ENCODE measurements at places on chromosomes 1 and 21.

DNA sequence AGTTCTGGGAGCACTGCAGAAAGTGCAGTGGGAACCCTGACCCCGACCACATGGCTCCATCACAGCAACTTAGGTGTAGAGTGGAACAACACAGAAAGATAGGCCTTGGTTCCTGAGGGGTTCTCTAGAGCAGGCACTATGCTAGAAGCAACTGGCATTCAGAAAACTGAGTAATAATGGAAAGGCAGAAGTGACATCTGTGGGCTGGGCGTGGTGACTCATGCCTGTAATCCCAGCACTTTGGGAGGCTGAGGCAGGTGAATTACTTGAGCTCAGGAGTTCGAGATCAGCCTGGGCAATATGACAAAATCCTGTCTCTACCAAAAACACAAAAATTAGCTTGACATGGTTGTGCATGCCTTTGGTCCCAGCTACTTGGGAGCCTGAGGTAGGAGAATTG, 5.3 kb downstream of the MRPS15 start:
- no peak for DNase-seq

DNA sequence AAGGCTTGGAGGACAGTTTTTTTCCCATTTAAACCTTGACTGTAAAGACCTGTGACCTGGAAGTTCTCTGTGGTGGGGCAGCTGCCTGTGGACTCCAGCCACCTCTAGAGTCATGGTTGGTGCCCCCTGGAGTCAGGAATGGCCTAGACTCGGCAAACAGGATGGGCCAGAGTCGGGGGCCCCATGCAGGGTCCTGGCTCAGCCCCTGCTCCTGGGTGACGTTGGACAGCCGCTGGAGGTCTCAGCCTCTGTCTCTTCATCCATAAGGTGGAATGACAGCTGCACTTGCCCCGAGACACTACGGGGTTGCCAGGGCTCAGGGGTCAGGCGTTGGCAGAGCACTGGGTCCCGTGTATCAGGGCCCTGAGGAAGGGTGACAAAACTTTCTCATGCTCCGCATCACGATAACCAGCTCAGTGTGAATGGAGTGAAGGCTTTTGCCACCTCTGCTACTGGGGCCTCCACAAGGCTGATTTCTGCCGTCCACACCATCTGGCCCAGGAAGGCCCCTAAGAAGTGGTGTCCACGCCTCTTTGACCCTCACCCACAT, 58.5 kb upstream of the TTC34 start:
- DNase-seq: no peak

DNA sequence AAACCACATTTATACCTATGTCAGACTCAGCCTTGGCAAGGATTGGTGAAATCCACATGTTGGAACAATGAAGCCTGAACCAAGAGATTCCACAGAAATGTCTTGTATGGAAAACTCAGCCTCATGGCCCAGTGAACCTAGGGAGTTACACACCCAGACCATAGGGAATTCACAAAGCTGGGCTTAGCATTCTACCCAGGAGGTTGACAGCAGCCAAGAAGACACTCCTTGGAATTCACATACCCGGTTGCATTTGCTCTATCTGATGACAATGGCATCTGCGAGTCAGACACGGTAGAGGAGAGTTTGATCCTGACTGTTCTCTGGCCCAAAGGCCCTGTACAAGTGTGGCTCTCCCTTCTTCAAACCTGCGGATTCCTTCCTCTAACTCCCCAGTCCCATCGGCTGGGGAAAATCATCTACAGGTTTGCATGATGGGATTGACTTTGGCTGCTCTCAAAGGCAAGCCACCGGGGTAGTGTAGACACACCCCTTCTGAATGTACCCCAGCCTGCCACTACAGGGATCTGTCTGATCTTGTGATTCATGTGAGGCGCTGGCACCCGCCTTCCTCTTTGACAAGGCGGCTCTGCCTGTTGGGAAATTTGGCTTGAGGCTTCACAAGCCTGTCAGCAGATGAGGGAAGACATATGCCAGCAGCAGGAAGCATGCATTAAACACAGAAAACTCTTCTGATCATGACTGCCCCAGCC, 297.3 kb upstream of the KAZN start:
- DNase-seq: no peak

GRCh38 chr1:63802109-63802508, 28.3 kb downstream of the ROR1 start:
- DNase-seq: no peak

GRCh38 chr1:59994302-59995198, 68.0 kb upstream of the CYP2J2 start:
- peak; percentile 99 for DNase-seq

DNA sequence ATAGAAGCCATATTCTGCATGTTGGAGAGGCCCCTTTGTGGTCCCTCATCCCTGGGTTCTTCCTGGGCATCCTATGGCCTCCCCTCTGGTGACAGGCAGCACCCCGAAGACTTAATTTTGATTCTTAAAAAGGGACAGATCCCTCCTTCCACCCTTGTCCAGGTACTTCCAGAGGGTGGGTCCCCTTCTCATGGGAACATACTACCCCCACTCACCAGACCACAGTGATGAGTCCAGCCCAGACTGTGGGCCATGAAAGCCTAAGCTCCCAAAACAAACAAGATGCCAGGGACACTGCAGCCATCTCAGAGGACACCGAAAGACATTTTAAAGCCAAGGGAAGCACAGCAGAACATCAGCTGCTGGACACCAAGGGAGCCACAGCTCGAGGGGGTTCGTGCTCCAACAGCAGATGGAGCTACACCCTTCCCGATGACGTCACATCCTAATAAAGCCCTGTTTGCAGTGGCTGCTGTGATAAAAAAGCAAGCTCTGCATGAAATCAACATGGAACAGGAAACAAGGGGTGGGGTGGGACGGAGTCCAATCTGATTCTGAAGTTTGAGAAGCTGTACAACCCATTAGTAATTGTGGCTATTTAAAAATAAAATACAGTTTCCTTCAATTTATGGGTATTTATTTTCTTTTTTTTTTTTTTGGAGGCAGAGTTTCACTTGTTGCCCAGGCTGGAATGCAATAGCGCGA, 32.4 kb downstream of the GNB1 start:
- peak; percentile 83 for DNase-seq

DNA sequence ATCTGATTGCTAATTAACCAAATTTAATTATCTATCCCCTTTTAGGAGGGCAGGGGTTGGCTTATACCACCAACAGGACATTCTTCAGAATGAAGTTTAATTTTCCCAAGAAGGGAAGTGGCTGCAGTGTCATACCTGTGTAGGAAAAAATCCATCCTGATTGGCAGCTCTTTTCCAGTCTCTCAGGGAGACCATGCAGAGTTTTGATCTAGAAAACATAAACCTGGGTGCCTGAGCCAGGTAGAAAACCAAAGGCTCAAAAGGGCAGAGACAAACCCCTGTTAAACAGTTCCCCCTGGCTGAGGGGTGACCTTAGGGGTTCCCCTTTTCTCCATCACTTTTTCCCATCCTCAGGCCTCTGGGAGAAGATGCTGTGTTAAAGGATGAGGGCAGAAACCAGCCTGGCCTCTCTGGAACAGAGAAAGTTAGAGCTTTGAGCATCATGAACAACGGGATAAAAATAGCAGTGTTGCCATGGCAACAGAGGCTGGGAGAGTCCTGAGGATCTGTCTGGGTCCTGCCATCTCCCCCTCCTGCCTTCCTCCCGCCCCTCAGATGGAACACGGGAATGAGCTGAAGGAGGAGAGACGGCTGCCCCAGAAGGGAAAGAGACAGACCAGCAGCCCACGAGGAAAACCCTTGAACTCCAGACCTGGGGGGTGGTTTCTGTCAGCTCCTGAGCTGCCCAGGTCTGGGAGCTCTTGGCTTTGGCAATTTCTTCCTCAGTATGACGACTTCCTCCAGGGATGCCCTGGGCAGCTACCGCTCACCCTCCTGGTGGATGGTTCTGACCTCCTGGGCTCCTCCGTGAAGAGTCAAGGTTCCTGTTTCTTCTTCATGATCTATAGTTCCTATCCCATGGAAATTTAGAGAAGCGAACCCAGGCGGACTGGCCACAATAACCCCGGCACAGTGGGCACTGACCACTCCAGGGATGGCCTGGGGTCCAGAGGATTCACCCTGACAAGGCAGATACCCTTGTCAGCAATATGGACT, 14.0 kb upstream of the LEMD1 start:
- DNase-seq: no peak

- no peak for DNase-seq
Observed at GRCh38 chr1:2137257-2138121, 57.1 kb downstream of the FAAP20 start.

DNA sequence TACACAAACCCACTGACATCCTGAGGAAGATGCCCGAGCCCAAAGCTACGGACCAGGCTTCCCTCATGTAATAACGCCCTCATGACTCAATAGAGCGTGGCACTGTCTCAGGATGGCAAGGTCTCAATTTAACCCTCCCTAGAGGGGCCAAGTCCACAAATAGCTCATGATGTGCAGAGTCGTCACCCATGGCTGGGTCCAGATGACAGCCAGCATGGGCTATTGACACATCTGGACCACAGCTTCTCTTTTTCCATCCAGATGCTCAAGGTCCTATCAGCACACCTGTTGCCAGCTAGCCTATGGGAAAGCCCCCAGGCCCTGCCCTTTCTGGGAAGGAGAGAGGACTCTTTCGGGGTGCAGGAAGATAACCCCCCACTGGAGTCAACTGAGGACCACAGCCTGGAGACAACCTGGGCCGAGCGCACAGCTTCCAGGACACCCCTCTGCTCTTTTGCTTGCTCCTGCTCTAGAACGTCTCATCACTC, 2.8 kb downstream of the LAPTM5 start:
- no peak for DNase-seq

DNA sequence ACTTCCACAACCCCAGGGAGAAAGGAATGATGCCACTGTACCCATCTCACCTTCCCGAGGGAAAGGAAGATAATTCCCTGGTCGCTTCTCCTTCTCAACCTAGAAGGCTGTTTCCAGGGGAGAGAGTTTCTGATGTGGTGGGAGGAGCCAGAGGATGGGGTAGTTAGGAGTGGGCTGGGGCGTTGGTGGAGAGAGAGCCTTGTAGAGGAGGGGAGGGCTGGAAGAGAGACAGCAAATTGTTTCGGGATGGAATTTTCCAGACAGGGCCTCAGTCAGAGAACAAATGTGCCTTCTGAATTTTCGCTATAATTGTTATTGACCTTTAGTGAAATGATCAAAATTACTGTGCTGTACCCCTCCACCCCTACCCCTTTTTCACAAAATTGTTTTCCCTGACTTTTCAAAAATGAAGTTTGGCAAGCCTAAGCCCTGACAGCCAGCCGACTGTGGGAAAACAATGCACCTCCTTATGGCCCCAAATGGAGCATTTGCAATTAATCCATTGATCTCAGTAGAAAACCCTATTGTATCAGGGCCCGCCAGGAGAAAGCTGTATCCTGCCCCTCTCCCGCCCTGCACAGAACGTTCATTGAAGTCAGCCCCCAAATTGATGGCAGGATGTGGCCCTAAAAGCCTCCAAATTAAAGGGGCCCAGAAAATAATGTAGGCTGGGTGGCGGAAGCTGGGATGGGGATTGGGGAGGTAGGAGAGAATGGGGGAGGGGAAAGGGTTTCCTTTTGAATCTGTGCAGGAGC, 69.1 kb upstream of the JUN start:
- no peak for DNase-seq

DNA sequence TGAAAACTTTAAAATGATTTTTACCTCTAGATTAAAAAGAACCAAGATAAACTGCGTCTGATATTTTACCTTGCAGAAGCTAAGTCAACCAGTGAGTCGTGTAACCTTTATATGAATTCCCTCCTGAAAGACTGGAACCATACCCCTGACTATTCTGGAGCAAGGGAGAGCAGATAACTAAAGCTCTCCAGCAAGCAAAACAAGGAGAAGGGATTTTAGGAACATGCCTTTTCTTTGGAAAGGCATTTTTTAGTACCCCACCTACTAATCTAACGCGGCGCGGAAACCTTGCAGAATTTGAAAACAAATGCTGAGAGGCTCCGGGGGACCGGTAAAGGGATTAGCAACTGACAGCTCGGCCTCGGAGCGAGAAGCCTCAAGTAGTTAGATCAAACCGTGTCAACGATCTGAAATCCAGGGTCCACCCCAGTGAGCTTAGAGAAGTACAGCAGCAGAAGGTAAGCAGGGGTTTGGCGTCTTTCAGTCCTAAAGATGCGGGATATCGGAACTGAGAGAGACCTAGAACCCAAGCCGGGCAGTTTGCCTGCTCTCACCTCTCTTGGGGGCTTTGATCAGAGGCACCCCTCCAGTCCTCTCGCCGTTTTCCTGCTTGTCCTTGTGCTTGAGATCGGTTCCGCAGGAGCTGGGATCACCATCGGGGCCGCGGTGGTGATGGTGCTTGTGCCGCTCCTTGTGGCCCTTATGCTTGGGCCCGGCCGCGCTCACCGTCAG, 954 bp downstream of the RSBN1 start:
- DNase-seq: peak; percentile 28

DNA sequence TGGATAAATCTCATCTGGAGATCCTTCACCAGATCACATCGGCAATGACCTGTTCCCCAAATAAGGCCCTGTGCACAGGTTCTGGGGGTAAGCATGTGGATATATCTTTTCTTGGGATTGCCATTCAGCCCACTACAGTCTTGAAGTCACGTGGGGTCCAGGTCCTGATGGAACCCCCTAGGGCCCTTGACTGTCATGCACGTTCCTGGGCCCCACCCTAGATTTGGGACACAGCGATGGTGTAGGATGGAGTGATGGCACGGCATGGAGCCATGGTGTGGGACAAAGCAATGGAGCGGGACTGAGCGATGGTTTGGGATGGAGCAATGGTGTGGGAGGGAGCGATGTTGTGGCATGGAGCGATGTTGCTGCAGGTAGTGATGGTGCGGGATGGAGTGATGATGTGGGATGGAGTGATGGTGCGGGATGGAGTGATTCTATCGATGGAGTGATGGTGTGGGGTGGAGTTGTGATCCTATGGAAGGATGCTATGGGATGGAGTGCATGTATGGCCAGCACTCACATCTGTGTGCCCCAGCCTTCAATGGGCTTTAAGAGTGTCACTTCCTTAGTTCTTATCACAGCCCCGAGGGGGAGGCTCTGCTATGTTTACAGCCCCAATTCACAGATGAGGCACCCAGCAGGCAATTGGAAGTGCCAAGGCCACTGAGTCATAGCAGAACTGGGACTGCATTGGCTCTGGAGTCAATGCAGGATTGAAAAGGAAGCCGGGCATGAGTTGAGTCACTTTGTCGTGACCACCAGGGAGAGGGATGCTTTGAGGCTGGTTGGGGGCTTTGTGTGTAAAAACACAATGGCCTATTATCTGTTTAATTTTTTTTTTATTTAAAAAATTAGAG, 97.0 kb upstream of the C1orf174 start:
- DNase-seq: no peak

GRCh38 chr1:19941206-19941568, 17.8 kb upstream of the PLA2G2E start:
- no peak for DNase-seq

GRCh38 chr1:231108516-231109302, 53.1 kb upstream of the TRIM67 start:
- DNase-seq: no peak

DNA sequence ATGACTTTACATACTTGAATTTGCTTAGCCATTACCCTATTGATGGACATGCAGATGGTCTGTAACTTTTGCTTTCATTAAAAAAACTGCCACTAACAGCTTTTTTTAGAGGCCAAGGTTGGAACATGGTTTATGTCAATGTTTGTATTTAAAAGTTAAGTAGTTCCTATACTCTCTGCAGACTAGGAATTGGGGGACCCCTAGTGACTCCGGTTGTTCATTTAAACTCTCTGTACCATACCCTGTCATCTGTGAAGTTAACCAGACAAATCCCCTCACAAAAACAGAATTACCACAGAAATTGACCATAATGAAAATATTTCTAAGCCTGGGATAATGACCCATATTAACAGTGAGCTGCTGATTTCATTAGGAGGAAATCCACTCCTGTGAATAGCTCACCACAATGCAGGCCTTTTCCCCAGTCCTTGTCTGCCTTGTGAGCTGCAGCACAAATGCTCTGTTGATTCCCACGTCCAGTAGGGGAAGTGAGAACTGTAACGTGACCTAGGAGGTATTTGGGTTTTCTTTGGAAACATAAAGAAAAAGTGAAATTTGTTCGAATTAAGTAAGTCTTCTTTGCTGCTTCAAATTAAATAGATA, 30.2 kb upstream of the CD101 start:
- DNase-seq: no peak
